ENCODE measurements at places on chromosomes 11 and 22. TPM values are rescaled to one million over a fixed set of nuclear protein-coding genes. Genes with fewer than 3 reads are reported as not detected.
A peak's percentile ranks its signal among the peaks of the same experiment; 100 is the strongest.

Gene NAALAD2
- total RNA-seq = 3.9 TPM

Gene CNTN5
- 0.28 TPM for total RNA-seq

Gene KRTAP5-7
- total RNA-seq = 0.49 TPM

Gene CARD10
- 8.6 TPM for total RNA-seq

DNA sequence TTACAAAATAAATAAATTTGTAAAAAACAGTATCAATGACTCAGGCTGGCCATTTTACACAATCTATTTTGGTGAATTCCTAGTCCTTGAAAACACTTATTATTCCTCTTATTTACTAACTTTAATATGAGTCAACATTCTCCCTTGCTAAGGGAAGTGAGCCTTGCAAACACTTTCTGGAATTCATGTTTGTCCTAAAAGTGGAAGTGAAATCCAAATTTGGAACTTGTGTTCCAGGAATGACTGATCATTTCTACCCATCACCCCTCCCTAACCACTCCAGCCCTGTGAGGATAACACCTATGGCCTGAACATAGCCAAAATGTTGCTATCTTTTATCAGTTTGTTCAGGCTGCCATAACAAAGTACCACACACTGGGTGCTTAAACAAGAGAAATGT lies 83.1 kb downstream of the OR5AK2 start:
- no peak for DNase-seq
- H3K27ac ChIP-seq = peak overlapping the region; percentile 16
- H3K27me3 ChIP-seq = no peaks in the 10 kb centered on the region
- peaks cover 9% of the 10 kb centered on the region for H3K4me1 ChIP-seq
- no peaks in the 10 kb centered on the region for H3K36me3 ChIP-seq

Measured in sigmoid colon (tissue), 7 donors.